ENCODE measurements at places on chromosomes 1 and 21. TPM values are rescaled to one million over a fixed set of nuclear protein-coding genes. Genes with fewer than 3 reads are reported as not detected.
A peak's percentile ranks its signal among the peaks of the same experiment; 100 is the strongest.

Gene RNF11
- 19.9 TPM for total RNA-seq

Gene ELF3
- total RNA-seq = 0.63 TPM

Gene RCAN1
- total RNA-seq = 14.0 TPM

GRCh38 chr1:29470788-29471119 lies 234.4 kb downstream of the PTPRU start:
- H3K27me3 ChIP-seq = peaks cover 5% of the 10 kb centered on the region
- H3K36me3 ChIP-seq = no peaks in the 10 kb centered on the region
- H3K27ac ChIP-seq = no peak overlapping the region
- no peaks in the 10 kb centered on the region for H3K4me1 ChIP-seq

DNA sequence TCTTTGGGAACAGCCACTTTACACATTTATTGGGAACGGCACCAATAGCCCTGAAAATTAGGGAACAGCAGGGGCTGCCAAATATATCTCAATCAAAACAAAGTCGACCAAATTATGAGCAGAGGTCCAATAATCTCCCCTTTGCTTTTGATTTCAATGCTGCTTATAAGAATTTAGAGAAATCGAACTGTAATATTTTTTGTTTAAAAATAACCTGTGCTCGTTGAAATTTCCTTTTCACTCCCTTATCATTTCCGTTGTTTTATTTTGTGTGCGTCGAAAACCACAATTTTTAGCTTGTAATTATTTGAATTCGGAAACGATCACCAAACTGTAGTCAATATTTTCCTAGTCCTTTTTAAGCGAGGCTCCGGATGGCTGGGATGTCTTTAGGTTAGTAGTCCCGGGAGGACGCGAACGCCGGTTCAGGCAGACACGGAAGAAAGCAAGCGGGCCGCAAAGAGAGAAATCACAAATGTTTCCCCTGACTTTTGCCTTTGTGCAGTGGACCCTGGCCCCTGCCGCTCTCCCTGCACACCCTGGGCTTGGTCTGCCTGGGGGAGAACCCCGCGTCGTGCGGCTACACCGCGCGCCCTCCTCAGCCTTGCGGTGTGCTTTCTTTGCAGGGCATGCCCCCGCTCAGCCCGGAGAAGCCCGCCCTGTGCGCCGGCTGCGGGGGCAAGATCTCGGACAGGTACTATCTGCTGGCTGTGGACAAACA lies 2.3 kb downstream of the LHX9 start:
- H3K4me3 ChIP-seq = no peak overlapping the region
- peaks cover 78% of the 10 kb centered on the region for H3K27me3 ChIP-seq
- no peaks in the 10 kb centered on the region for H3K36me3 ChIP-seq
- DNase-seq = no peak
- H3K4me1 ChIP-seq = peaks cover 33% of the 10 kb centered on the region

DNA sequence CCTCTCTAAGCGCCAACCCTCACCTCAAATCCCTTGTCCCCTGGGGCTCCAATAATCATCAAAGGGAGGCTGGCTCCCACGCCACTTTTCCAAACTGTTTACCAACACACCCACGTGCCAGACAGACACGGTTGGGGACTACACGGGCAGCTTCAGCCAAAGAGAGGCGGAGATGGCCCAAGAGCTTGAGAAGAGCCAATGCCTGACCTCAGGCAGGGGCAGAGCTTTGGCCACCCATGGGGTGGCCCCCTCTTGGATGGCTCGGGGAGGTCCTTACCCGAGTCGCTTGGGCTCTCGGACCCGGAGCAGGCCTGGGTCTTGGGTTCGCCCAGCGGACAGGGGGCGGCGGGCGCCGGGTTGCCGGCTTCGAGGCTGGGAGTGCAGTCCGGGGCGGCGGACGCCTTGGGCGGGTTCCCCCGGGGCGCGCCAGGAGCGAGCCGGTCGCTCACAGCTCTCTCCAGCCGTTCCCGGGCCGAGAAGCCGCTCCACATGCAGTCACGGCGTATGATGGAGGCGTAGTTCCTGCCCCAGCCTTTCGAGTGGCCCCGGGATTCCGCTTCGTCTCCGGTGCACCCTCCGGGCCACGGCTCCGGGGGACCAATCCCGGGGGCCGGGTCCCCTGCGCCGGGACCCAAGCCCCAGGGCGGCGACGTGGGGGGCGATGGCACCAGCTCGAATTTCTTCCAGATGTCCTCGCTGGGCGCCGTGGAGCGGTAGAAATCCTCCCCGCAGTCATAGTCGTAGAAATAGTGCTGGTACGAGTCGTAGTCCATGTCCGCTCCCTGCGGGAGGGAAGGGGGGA lies 854 bp downstream of the MYCL start:
- H3K27ac ChIP-seq = peak overlapping the region; percentile 64
- no peaks in the 10 kb centered on the region for H3K36me3 ChIP-seq
- H3K4me1 ChIP-seq = peaks cover 40% of the 10 kb centered on the region
- peaks cover 14% of the 10 kb centered on the region for H3K27me3 ChIP-seq
- peak overlapping the region; percentile 80 for H3K4me3 ChIP-seq
- DNase-seq = peak; percentile 55

DNA sequence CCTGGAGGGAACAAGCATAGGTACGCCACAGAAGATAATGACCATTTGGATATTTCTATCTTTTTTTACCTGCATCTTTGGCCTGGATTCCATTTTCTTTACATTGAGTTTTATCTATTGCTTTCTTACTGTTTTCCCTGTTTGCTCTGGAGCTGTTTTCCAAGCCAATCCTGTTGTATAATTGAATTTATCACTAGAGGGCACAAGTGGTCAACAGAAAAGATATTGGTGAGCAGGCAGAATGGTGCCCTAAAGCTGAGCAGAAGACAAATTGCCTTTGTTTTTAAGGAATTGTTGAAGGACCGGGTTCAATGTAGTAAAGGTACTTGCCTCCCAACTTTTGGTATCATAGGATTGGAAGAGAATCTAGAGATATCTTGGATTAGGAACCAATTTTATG lies 152.8 kb downstream of the PPP1R12B start:
- H3K4me3 ChIP-seq = no peak overlapping the region
- H3K27ac ChIP-seq = no peak overlapping the region
- peak; percentile 13 for DNase-seq
- no peaks in the 10 kb centered on the region for H3K27me3 ChIP-seq
- no peaks in the 10 kb centered on the region for H3K4me1 ChIP-seq

- H3K27ac ChIP-seq = no peak overlapping the region
- H3K4me1 ChIP-seq = no peaks in the 10 kb centered on the region
- no peak overlapping the region for H3K4me3 ChIP-seq
- no peaks in the 10 kb centered on the region for H3K36me3 ChIP-seq
- DNase-seq = no peak
Measured at GRCh38 chr1:203069030-203069747, 16.6 kb downstream of the MYOG start.

GRCh38 chr21:41149199-41149598 lies 18.8 kb upstream of the BACE2 start:
- no peaks in the 10 kb centered on the region for H3K36me3 ChIP-seq
- no peak for DNase-seq
- peaks cover 9% of the 10 kb centered on the region for H3K27me3 ChIP-seq
- no peak overlapping the region for H3K27ac ChIP-seq
- H3K4me3 ChIP-seq = no peak overlapping the region
- H3K4me1 ChIP-seq = no peaks in the 10 kb centered on the region

DNA sequence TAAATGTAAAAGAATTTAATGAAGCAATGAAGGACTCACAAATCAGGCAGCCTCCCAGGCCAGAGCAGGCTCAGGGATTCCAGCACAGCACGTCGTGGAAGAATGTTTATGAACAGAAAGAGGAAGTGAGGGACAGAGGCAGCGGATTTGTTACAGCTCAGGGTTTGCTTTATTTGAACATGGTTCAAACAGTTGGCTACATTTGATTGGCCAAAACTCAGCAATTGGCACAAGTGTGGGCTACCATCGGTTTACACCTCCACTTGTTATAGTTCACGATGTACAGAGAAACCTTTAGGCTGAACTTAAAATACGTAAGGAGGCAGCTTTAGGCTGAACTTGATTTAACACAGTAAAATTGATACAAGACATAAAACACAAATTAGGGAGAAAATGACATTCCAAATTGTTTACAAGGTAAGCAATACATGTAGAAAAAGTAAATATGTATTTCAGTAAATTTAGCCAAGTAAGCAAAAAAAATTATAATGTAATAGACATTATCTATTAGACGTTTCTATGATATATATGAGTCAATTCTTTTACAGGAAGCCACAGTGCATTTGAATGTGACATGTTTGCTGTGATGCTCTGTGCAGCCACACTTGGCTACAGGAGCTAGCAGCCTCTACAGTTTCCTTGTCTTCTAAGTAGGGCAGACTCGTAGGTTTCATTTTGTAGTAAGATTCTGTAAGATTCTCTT lies 126.5 kb downstream of the ADSS2 start:
- H3K36me3 ChIP-seq = no peaks in the 10 kb centered on the region
- no peak for DNase-seq
- peaks cover 3% of the 10 kb centered on the region for H3K4me1 ChIP-seq

GRCh38 chr1:2435091-2435490 lies 22.7 kb upstream of the PEX10 start:
- H3K4me1 ChIP-seq = peaks cover 34% of the 10 kb centered on the region
- H3K27ac ChIP-seq = no peak overlapping the region
- H3K36me3 ChIP-seq = no peaks in the 10 kb centered on the region
- peaks cover 68% of the 10 kb centered on the region for H3K27me3 ChIP-seq

- H3K36me3 ChIP-seq = no peaks in the 10 kb centered on the region
- peak; percentile 61 for DNase-seq
- H3K4me3 ChIP-seq = no peak overlapping the region
- peaks cover 45% of the 10 kb centered on the region for H3K4me1 ChIP-seq
- no peaks in the 10 kb centered on the region for H3K27me3 ChIP-seq
Measured at GRCh38 chr1:113040041-113040440, 33.0 kb upstream of the LRIG2 start.

DNA sequence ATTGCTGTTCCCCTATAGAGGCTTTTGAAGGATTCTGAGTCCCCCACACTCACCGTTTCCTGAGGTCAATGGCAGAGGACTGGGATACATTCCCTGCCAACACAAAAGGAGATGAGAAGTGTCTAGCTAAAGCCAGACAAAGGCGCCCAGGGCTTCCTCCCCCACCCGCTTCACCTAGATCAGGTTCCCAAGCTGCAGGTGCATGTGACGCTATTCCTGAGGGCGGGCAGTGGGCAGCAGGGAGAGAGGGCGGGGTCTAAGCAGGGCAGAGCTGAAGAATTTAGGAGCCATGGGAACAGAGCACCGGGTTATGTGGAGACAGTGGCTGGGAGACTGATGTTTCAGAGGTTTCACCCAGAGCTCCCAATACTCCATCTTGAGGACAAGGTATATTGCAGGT lies 6.0 kb upstream of the ARHGEF2 start:
- no peak for DNase-seq
- H3K27ac ChIP-seq = peak overlapping the region; percentile 34
- 0 out of 3 replicates have a peak, but pooled peaks cover 2% of the 10 kb centered on the region for H3K36me3 ChIP-seq
- no peak overlapping the region for H3K4me3 ChIP-seq
- peaks cover 40% of the 10 kb centered on the region for H3K4me1 ChIP-seq

DNA sequence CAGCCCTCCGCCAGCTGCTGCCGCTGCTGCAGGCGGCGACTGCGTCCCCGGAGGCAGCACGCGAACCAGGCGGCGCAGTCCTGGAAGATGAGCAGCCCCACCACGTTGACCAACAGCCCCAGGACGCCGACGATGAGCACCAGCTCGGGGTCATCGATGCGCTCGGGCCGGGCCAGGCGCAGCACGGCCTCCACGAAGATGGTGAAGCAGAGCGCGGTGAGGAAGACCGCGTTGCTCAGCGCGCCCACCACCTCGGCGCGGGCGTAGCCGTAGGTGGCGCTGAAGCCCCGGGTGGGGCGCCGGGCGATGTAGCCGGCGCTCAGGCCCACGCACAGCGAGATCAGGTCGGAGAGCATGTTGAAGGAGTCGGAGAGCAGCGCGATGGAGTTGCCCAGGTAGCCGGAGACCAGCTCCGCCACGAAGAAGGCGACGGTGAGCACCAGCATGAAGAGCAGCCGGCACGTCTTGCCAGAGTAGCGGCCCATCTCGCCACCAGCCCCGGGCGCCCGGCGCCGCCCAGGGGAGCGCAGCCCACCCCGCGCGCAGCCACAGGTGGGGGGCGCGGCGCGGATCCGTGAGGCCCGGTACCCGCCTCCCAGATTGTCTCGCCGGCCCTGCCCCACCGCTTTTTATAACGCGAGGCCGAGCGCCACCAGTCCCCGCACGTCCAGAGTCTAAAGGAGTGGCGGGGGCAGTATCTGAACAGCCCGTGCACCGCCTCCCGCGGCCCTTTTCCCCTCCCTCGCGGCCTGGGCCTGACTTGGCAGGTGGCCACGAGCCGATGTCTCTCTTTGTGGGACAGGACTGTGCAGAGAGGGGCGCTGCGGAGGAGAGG lies at the start of gene SLC30A10:
TSS of gene SLC30A10 (minus strand) at position 602 of the 835 bp plus-strand sequence. CDS start at position 485, 117 bp downstream.
- DNase-seq = peak; percentile 82
- peak within 1 kb of the TSS; percentile 57 for H3K27ac ChIP-seq

- DNase-seq = no peak
- no peak overlapping the region for H3K4me3 ChIP-seq
- H3K4me1 ChIP-seq = peaks cover 56% of the 10 kb centered on the region
Measured at GRCh38 chr1:225885336-225885735, 3.2 kb upstream of the TMEM63A start.

DNA sequence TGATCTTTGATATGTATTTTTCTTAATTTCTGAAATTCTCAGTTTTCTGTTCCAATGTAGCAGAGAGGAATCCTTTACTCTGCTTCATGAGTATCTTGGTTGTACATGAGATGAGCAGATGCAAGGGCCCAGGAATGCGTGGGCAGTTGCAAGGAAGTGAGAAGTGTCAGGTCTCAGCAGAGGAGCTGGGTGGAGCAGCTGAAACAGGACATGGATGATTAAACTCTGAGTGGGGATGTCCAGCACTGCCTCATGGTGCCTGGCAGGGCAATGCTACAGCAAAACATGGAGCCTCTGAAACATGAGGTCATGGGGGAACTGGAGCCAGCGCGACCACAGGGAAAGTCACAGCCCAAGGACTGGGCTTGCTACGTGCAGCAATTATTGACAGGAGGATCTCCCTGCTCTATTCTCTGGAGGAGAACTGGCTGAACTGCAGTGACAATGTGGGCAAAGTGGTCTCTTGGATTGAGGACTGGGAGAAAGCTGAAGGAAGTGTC lies 48.4 kb downstream of the COLGALT2 start:
- H3K27ac ChIP-seq = peak overlapping the region; percentile 67
- H3K4me3 ChIP-seq = no peak overlapping the region
- peaks cover 7% of the 10 kb centered on the region for H3K4me1 ChIP-seq
- no peaks in the 10 kb centered on the region for H3K36me3 ChIP-seq
- H3K27me3 ChIP-seq = no peaks in the 10 kb centered on the region
- peak; percentile 91 for DNase-seq

GRCh38 chr1:85220756-85221201 lies 20.0 kb upstream of the SYDE2 start:
- H3K4me1 ChIP-seq = peaks cover 24% of the 10 kb centered on the region
- no peaks in the 10 kb centered on the region for H3K36me3 ChIP-seq
- H3K27me3 ChIP-seq = no peaks in the 10 kb centered on the region
- H3K4me3 ChIP-seq = no peak overlapping the region

DNA sequence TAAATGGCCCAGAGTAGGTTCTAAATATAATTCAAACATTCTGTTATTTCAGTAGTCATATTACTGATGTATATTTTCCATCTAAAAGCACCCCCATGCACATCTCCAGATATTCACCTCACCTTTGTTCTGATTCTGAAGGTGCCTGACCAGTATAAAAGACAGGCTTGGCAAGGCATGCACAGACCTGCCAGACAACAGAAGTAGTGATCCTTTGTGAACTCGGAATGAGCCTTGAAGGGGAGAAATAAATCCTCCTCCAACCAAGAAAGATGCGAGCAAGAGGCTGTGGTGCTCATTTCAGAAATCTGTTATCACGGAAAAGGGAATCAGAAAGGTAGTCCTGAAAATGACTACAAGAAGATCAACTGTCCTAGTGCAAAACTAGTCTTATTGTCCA lies 287.3 kb downstream of the VAV3 start:
- H3K36me3 ChIP-seq = no peaks in the 10 kb centered on the region
- H3K27me3 ChIP-seq = no peaks in the 10 kb centered on the region
- no peaks in the 10 kb centered on the region for H3K4me1 ChIP-seq
- DNase-seq = no peak
- no peak overlapping the region for H3K4me3 ChIP-seq
- H3K27ac ChIP-seq = no peak overlapping the region

Measured in K562 (cell line).